ENCODE measurements at places on chromosomes 7 and 10.
A peak's percentile ranks its signal among the peaks of the same experiment; 100 is the strongest.

GRCh38 chr10:6239213-6239991 lies 36.7 kb downstream of the PFKFB3 start:
- no peaks in the 10 kb centered on the region for H3K36me3 ChIP-seq
- DNase-seq = peak; percentile 81
- no peaks in the 10 kb centered on the region for H3K27me3 ChIP-seq
- H3K4me3 ChIP-seq = no peak overlapping the region
- H3K27ac ChIP-seq = peak overlapping the region; percentile 4
- peaks cover 4% of the 10 kb centered on the region for H3K4me1 ChIP-seq

DNA sequence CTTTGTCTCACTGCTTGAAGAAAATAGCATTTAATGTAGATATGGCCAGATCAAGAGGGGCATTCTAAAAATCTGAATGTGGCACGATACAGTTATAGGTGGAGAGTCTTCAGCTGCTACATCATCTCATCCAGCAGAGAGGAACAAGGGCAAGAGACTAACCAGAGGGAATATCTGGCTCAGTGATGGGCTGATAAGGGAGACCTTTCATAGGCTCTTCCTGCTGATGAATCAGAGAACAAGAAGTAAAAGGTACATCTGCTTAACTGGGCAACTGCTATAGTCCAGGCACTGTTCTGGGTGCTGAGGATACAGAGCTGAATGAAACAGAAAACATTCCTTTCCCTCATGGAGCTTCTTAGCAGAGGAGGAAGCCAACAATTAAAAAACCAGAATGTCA lies 37.9 kb downstream of the PIP4K2A start:
- H3K27ac ChIP-seq = no peak overlapping the region
- H3K27me3 ChIP-seq = no peaks in the 10 kb centered on the region
- DNase-seq = no peak
- no peaks in the 10 kb centered on the region for H3K4me1 ChIP-seq
- H3K4me3 ChIP-seq = no peak overlapping the region

- no peaks in the 10 kb centered on the region for H3K36me3 ChIP-seq
- H3K4me1 ChIP-seq = no peaks in the 10 kb centered on the region
- no peak overlapping the region for H3K4me3 ChIP-seq
- no peak for DNase-seq
Observed at GRCh38 chr10:112915590-112916572, 34.2 kb upstream of the TCF7L2 start.

DNA sequence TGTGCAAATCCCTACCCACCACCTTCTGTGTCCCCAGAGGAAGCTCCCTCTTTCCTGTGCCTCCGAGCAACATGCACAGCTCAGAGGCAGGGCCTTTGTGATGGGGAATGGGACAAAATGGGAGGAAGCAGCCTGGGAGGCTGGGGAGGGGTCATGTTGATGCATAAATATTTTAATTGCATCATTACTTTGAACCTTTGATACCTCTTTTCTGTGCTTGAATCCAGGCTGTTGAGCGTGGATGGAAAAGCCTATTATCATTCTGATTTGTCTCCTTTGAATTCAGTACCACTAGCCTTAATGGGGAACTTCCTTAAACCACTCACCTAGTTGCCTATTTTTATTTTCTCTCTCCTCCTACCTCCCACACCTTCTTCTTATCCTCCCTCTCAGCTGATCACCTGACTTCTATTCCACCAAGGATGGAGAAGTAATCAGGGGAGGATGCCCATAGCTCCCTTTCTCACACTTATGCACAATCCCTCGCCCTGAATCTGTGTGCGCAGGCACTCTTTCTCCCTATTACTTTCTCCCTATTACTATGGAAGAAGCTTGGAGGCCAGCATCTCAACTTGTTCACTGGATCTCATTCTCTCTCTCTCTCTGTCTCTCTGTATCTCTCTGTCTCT lies 78.5 kb downstream of the SEC61G start:
- no peak for DNase-seq
- H3K36me3 ChIP-seq = no peaks in the 10 kb centered on the region
- H3K4me1 ChIP-seq = no peaks in the 10 kb centered on the region
- H3K27me3 ChIP-seq = no peaks in the 10 kb centered on the region

- H3K4me3 ChIP-seq = no peak overlapping the region
- H3K27me3 ChIP-seq = no peaks in the 10 kb centered on the region
- DNase-seq = no peak
- H3K4me1 ChIP-seq = no peaks in the 10 kb centered on the region
- H3K27ac ChIP-seq = no peak overlapping the region
- peaks cover 7% of the 10 kb centered on the region for H3K36me3 ChIP-seq
Observed at GRCh38 chr7:151032936-151033863, 5.0 kb downstream of the ABCB8 start.

DNA sequence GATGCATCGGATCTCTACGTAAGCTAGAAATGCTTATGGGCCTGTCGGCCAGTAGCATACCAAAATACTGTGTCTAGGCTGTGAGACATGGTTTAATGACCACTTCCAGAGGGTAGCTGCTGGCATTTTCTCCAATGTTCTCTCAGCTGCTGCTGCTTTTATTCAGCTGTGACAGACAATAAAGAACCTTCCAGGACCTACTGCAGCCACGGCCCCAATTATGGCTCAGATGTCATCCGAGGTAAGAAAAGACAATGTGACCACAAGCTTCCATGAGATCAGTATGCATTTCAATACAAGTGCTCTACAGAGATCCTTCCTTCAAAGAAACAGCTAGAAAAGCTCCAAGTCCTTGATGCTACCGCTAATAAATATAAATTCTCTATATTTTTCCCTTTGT lies 256.2 kb downstream of the SDHAF3 start:
- no peak for DNase-seq
- no peaks in the 10 kb centered on the region for H3K27me3 ChIP-seq
- H3K4me1 ChIP-seq = no peaks in the 10 kb centered on the region

GRCh38 chr7:129354428-129355157 lies 79.6 kb upstream of the STRIP2 start:
- H3K36me3 ChIP-seq = no peaks in the 10 kb centered on the region
- H3K4me3 ChIP-seq = no peak overlapping the region
- H3K4me1 ChIP-seq = no peaks in the 10 kb centered on the region
- H3K27me3 ChIP-seq = no peaks in the 10 kb centered on the region

DNA sequence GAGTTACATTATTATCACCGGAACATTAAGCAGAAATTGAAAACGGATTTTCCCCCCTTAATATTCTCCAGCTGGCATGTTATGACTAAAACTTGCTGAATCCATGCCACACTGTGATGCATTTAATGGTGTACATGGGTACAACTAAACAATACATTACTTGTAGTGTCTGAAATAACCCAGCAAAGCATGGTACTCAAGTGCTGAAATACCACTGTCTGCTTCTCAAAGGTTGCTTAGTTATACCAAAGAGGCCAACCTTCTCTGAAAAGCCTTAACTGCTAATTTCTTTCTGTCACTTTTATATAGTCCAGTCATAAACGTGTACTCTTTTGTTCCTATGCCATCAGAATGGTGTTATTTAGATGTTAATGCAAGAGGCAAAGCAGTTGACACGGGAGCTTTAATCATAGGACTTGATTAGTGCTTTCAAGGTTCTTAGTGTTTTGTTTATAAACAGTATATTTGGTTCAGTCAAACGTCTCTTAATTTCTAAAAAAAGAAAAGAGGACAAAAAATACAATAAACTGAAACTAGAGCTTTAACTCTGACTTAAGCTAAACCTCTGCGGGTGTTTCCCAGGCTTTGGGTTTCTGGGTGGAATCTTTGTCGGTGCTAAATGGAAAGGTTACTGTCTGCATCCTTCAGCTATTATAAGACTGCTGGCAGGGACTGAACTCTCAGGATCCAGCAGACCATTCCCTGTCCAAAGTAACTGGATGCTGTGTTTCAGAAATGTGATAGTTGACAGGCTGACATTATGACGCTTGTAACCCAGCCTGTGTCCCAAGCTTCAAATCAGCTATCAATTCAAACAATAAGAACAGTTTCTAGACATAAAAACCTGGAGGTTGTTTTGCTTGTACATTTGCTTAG lies 202.6 kb downstream of the PPP1R3A start:
- no peak for DNase-seq
- H3K27ac ChIP-seq = no peak overlapping the region
- no peaks in the 10 kb centered on the region for H3K36me3 ChIP-seq

- no peaks in the 10 kb centered on the region for H3K27me3 ChIP-seq
- no peaks in the 10 kb centered on the region for H3K4me1 ChIP-seq
- no peak overlapping the region for H3K27ac ChIP-seq
- H3K36me3 ChIP-seq = no peaks in the 10 kb centered on the region
- no peak for DNase-seq
- no peak overlapping the region for H3K4me3 ChIP-seq
Observed at GRCh38 chr10:128042131-128042610, 84.1 kb downstream of the MKI67 start.

GRCh38 chr10:86375204-86375603 lies 8.6 kb upstream of the GRID1 start:
- no peak overlapping the region for H3K4me3 ChIP-seq
- peaks cover 4% of the 10 kb centered on the region for H3K4me1 ChIP-seq
- no peaks in the 10 kb centered on the region for H3K27me3 ChIP-seq
- H3K36me3 ChIP-seq = no peaks in the 10 kb centered on the region

DNA sequence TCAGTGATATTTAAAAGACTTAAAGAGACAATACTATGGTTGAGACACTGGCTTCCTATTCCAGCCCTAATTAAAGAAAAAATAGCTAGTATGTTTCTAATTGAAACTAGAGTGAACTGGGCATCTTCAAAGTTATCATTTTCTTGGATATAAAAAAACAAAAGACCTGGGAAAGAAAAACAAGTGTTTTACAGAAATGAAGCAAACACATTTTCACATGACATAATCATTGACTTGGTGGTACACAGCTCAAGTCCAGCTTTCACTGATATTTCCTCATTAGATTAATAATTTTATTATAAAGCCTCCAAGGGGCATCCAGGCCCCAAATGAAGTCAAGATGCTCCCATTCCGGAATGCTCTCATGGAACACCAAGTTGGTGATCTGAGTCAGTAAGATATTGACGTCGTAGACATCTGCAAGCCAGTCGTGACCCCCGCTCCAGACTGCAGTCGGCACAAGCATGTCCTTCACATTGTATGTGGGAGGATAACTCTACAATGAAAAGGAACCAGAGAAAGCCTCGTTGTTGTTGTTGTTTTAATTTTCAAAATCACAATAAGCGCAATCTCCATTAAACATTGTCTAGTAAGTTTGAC lies 7.5 kb upstream of the CH25H start:
- no peaks in the 10 kb centered on the region for H3K4me1 ChIP-seq
- no peak overlapping the region for H3K4me3 ChIP-seq
- H3K27me3 ChIP-seq = no peaks in the 10 kb centered on the region
- H3K27ac ChIP-seq = no peak overlapping the region
- H3K36me3 ChIP-seq = no peaks in the 10 kb centered on the region
- DNase-seq = no peak

DNA sequence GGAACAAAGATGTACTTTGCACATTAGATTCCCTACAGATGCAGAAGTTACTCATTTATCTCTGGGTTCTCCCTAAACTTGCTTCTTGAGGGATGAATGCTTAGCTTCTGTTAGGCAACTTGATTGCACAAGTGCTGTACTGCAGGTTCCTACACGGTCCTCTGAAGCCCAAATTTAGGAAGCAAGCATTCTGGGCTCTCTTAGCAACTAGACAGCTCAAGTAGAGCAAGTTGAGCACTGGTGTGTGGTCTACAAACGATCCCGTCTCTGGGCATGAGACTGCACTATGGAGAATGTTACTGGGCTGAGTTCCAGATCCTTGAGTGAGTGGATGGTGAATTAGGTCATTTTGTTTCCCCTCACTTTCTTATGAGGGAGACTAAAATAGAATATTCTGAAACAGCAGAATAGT lies 14.3 kb downstream of the SEMA3D start:
- H3K4me3 ChIP-seq = no peak overlapping the region
- no peak overlapping the region for H3K27ac ChIP-seq
- DNase-seq = no peak
- H3K4me1 ChIP-seq = no peaks in the 10 kb centered on the region

GRCh38 chr10:132588301-132589013 lies 50.9 kb downstream of the INPP5A start:
- DNase-seq = no peak
- H3K27me3 ChIP-seq = no peaks in the 10 kb centered on the region
- H3K4me3 ChIP-seq = no peak overlapping the region

DNA sequence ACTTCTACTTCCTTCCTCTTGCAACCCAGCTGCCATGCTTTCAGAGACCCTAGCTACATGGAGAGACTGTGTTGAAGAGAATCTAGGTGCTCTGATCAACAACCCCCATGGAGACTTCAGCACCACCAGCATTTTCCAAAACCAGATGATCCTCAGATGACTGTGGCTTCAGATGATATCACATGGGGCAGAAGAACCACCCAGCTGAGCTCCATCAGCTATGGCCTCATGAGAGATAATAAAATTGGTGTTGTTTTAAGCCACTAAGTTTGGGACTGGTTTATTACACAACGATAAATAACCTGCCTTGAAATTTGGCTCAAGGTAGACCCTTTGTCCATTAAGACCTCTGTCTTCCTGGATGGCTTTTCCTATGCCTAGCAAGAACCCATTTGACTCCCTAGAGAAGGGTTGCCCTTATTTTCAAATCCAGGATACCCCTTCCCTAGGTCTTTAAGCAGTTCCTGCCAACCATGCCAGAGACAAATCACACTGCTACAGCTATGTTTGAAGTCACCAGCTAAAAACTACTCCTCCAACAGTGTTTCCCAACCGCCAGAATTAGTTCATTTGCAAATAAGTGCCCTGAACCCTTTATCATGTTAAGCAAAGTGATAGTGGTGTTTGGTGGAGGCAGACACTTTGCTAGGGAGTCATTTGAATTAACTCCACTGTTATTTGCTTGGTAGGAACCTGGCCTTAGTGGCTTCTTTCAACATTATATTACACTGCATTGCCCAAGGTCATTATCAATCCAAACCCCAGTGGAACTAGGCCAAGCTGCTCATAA lies 136.9 kb upstream of the PALS2 start:
- H3K27me3 ChIP-seq = no peaks in the 10 kb centered on the region
- H3K4me3 ChIP-seq = no peak overlapping the region
- no peaks in the 10 kb centered on the region for H3K36me3 ChIP-seq
- H3K27ac ChIP-seq = no peak overlapping the region
- H3K4me1 ChIP-seq = no peaks in the 10 kb centered on the region

- H3K36me3 ChIP-seq = no peaks in the 10 kb centered on the region
- H3K27me3 ChIP-seq = no peaks in the 10 kb centered on the region
- H3K4me1 ChIP-seq = no peaks in the 10 kb centered on the region
- H3K27ac ChIP-seq = no peak overlapping the region
Observed at GRCh38 chr10:3000048-3000447, 67.3 kb upstream of the PFKP start.

DNA sequence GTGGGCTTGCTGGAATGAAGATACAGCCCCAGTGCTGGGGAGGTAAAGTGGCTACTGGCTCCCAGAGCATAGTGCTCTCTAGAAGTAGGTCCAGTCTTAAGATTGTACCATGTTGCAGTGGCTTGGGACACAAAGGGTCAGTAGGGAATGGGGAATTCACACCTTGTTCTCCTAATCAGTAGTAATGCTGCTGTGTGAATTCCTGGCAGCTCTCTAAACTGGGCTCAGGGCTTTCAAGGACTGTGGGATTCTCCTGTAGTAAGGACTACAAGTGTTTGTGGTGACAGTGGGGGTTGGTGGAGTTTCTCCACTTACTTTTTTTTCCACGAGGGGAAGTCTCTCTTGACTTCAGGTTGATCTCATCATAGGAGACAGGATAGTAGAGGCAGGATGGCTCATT lies 226.2 kb upstream of the TEX47 start:
- no peaks in the 10 kb centered on the region for H3K4me1 ChIP-seq
- H3K27ac ChIP-seq = no peak overlapping the region
- H3K36me3 ChIP-seq = peaks cover 3% of the 10 kb centered on the region
- no peaks in the 10 kb centered on the region for H3K27me3 ChIP-seq
- DNase-seq = no peak
